ENCODE measurements at places on chromosomes 1 and 21. TPM values are rescaled to one million over a fixed set of nuclear protein-coding genes. Genes with fewer than 3 reads are reported as not detected.

DNA sequence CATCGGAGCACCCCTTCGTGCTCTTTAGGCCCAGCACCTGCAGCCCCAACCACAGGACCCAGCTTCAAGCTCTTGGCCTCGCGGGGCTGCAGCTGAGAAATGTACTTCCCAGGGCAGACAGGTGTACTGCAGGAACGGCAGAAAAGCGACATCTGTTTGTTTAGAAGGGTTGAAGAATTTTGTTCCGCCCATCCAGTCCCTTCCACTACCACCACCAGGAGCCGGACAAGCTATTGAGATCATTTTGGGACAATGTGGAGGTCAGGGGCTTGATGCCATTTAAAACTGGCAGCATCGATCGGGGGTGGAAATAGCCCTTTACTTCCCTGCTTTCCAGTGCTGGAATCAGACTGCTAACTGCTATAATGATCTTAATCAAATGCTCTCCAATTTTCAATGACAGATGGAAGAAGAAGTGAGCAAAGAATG, 1.7 kb downstream of the SERTAD4 start:
- DNase-seq = no peak

The BRDT gene
- total RNA-seq = not detected

The FCRLA gene
- total RNA-seq = 0.17 TPM

DNA sequence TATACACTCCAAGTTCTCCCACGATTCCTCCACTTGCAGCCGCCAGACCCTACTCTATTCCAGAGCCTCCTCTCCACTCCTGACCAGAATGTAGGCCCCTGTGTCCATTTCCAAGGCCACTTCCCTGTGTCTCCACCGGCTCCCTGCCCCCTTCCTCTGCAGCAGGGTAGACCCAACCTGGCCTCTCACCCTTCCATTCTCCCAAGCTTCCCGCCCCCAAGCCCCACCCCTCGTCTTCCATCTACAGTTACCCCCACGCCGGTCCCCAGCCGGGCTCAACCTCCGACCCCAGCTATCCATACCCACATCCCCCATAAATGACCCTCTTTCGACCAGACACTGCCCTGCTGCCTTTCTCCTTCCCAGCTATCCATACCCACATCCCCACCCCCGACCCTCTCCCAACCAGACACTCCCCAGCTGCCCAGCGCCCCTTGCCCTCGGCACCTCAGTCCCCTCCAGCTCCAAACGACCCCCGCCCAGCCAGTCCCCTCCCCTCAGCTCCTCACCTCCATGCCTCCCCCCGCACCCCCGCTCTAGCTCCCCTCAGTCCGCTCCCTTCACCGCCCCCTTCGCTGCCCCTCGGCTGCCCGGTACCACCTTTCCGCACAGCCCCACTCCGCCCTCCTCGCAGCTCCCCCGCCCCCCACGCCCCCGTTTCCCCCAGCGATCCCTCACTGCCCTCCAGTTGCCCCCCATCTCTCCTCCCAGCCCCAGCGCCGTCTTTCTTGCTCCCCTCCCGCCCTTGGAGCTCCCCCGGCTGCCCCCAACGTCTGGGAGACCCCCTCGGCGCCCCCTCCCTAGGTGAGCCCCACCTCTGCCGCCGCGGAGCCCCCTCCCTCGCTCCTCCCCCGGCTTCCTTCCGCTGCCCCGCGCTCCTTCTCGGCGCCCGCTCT, 670 bp downstream of the RAB3B start:
- DNase-seq = no peak

The TNNI3K gene
- total RNA-seq = not detected

The GPR89A gene
- 27.5 TPM for total RNA-seq

The SLAMF7 gene
- total RNA-seq = not detected

DNA sequence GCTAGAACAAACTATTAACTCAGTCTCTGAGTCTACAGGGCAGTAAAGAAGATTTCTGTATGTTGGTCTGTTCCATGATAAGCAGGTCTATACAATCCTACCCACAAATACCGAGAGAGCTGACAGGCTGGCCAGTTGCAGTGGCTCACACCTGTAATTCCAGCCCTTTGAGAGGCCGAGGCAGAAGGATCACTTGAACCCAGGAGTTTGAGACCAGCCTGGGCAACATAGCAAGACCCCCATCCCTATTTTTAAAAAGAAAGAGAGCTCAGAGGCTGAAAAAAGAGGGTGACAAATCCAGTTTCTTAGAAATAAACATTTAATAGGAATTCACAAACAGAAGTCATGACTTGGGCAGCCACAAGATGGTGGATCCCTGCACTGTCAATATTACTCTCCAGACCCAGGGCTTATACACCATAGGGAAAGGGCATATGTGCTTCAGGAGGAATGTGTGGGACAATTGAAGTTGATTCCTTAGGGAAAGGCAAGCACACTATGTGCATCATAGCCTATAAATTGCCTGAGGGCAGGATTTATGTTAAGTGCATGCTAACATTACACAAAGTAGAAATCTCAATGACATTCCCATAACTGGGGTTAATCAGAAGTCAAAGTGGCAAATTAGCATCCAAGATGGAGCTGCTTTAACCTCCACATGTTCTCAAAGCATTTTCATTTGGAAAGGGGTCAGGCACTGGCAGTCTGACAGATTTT, 66.8 kb downstream of the SLC16A1 start:
- no peak for DNase-seq

DNA sequence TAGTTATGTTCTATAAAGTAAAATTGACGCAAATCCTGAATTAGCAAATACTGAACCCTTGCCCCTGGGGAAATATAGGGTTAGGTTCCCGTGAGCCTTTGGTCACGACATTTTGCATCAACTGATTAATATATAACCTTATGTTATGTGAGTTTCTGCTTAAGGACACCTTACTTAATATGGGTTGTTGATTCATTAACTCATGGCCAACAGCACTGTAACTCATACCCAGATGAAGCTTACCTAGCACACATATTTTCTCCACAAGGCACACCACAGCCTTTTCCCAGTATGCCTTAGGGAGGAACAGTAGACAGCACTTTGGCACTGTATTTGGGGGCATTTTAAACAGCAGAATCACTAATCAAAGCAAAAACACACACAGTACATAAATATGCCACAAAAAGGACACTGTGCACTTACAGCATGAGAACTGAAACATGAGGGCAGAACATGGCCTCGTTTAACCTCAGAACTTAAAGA, 15.1 kb downstream of the INAVA start:
- no peak for DNase-seq

GRCh38 chr1:94011709-94012595, 102.7 kb upstream of the GCLM start:
- no peak for DNase-seq

All from dermis blood vessel endothelial cell (primary cell).